ENCODE measurements at places on chromosomes 16 and 17.

DNA sequence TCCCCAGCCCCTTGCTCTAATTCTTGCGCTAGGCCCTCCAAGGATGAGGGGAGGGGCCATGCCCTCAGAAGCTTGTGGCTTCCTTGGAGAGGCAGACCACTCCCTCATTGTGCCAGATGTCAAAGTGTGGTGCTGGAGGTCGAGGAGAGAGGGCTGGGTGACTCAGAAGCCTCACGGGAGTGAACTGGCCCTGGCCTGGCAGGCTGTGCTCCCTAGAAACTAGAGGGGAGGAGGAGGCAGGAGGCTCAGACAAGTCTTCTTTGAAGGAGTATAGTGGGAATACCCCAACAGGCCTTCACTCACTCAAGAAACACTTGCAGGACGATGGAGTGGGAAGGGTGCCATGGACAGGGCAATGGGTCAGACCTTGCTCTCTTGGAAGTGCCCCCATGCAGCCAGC is 18.5 kb downstream of the ANKRD40 start:
- DNase-seq = no peak

GRCh38 chr16:87201052-87201451 is 116.1 kb downstream of the C16orf95 start:
- no peak for DNase-seq

DNA sequence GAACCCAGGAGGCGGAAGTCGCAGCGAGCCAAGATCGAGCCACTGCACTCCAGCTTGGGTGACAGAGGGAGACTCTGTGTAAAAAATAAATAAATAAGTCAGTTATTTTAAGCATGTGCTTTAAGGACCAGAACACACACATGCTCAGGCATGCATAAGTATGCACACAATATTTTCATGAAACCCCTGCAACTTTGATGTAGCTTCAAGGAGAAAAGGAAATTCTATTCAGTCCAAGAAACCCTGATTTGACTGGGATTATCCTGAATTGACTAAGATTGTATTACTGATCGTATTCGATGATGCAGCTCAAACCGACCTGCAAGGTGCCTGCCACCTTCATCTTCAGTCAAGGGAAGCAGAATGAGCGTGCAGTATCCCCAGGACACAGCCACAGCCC is 841 bp downstream of the TEKT5 start:
- no peak for DNase-seq

GRCh38 chr17:61333136-61333535 is 66.5 kb upstream of the TBX2 start:
- DNase-seq = no peak

DNA sequence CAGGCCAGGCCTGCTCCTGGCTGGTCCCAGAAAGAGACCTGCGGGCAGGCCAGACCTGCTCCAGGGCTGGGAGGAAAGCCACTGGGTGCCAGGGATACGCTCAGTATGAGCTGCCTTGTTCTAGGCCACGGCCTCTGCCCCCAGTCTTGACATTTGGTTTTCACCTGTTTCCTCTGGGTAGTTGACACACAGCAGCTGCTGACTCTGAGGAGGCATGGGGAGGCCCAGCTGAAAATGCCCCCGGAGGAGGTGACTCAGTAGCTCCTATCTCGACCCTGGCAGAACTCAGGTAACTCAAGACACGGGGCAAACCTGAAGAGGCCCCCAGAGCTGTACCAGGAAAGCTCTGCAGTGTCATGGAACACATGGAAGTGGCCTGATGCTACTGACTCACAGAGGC is 13.9 kb upstream of the ADGRG1 start:
- DNase-seq = no peak

- DNase-seq = no peak
Observed at GRCh38 chr17:82940226-82941020, 100.6 kb upstream of the ZNF750 start.

GRCh38 chr17:45437465-45438283 is 5.0 kb upstream of the ARHGAP27 start:
- DNase-seq = no peak

- DNase-seq = no peak
Observed at GRCh38 chr16:3623642-3624041, 12.2 kb upstream of the SLX4 start.

Data from NCI-H1105 treated with DMSO at 0.1 percent for 48 hours (cell line).